ENCODE measurements at places on chromosomes 1 and 21.

DNA sequence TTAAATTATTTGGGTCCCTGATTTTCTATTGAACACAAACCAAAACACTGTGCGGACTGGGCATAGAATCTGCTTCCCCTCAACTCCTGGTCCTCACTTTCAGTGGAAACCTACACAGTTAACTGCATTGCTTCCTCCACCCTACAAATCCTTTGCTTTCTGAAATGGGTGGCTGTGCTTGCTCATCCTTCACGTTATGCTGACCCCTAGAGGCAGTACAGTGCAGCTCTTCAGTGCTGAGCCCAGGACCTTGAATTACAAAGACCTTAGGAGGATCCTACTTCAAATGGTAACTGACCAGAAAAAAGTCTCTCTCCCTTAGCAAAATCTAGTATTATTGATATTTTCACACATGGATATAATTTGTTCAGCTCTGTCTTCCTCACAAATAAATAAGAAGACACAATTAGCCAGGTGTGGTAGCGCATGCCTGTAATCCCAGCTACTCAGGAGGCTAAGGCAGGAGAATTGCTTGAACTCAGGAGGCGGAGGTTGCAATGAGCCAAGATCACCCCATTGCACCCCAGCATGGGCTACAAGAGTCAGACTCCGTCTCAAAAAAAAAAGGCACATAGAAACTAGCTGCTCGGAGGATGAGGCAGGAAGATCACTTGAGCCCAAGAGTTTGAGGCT lies 63.4 kb upstream of the L1TD1 start:
- no peak for DNase-seq

GRCh38 chr21:38273745-38274542 lies 17.2 kb downstream of the KCNJ15 start:
- no peak for DNase-seq

DNA sequence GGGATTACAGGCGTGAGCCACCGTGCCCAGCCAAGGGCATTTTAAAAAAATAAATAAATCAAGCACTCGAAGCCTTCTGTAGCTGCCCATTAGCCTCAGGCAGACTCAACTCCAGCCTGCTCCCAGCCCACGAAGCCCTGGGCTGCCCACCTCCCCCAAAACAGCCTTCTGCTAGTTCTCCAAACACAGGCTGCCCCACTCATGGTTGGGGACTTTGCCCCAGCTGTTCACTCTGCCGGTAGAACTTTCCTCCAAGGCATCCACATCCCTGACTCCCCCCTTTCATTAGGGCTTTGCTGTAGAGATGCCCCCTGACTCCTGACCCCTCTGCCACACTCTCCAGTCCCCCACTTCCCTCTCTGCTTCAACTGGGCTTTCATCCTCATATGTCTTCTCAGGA lies 29.7 kb upstream of the LAPTM5 start:
- no peak for DNase-seq

GRCh38 chr1:18881642-18882431 lies 20.5 kb downstream of the ALDH4A1 start:
- DNase-seq: no peak

DNA sequence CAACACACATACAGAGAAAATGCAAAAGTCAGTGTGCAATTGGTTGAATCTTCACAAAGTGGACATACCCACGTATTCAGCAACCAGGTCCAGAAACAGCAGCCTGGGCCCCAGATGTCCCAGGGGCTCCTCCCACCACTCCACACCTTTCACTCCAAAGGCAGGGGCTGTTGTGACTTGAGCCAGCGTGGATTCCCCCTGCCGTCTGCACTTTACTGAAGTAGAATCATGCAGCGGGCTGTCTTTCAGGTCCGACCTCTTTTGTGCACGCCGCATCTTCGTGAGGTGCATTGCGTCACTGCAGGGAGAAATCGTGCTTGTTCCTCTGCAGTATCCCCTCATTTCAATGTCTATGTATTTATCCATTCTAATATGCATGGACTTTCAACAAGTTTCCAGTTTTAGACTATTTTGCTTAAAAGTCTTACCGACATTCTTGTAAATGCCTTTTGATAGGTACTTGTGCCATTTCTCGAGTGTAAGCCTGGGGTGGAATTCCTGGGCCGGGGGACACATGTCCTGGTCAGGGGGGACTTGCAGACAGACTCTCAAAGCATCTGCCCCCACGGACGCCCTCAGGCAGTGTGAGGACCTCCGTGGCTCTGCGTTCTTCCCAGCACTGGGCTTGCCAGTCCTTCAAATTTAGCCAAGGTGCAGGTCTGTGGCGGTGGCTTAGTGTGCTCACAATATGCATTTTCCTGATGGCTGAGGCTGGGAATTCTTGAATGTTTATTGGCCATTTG lies 29.3 kb upstream of the ACTRT2 start:
- no peak for DNase-seq

DNA sequence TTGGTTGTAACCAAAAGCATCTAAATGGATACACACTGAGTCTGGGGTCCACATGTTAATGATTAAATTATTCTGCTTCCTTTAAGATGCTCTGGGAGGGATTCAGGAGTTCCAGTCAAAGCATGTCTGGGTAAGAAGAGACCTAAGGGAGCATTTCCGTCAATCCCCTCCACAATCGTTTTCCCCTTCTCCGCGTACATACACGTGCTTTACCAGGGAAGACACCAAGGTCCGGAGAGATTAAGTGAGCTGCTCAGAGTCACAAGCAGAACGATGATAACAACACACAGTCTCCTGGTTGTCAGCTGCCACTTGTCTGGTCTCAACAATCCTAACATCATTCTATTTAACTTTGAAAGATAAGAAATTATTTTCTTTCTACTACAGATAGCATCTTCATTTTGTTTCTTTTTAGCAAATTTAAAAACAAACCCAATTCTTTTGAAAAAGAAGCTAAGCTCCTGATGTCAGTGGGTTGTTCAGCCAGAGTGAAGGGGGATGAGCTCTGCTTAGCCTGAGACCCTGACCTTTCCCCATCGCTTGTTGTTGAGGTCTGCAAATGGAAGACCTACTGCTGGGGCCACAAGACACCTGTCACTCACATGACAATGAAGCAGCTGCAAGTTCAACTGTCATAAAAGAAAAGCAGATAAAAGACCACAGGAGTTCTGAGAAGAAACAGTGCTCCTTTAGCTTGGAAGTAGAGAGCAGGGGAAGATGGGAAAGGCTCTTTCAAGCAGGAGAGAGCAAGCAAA lies 4.5 kb downstream of the PAFAH2 start:
- no peak for DNase-seq

- DNase-seq: peak; percentile 48
Measured at GRCh38 chr1:36420836-36421317, 23.2 kb upstream of the LSM10 start.

GRCh38 chr1:109312978-109313775 lies 6.4 kb upstream of the MYBPHL start:
- no peak for DNase-seq

DNA sequence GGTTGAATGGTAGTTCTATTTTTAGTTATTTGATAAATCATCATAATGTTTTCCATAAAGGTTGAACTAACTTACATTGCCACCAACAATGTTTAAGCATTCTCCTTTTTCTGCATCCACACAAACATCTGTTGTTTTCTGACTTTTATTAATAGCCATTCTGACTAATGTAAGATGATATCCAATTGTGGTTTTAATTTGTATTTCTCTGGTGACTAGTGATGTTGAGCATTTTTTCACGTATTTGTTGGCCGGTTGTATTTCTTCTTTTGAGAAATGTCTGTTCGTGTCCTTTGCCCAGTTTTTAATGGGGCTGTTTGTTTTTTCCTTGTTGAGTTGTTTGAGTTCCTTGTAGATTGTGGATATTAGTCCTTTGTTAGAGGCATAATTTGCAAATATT lies 24.6 kb upstream of the SLC35F3 start:
- DNase-seq: no peak

DNA sequence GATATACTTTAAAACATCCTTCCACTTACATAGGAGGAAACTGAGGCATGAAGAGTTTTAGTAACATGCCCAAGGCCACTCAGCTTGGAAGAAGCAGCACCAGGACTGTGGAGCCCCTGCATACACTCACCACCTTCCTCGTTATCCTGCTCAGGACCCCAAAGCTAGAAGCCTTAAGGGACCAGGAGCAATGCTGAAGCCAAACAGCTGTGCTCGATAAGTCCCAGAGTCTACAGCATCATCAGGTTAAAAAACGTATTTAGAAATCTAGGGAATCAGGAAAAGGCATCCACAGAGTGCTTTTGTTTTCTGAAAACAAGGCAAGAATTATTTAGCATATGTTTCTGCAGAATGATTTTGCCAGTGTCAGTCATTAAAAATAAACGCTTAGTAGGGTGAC lies 301.7 kb upstream of the ESRRG start:
- DNase-seq: no peak

DNA sequence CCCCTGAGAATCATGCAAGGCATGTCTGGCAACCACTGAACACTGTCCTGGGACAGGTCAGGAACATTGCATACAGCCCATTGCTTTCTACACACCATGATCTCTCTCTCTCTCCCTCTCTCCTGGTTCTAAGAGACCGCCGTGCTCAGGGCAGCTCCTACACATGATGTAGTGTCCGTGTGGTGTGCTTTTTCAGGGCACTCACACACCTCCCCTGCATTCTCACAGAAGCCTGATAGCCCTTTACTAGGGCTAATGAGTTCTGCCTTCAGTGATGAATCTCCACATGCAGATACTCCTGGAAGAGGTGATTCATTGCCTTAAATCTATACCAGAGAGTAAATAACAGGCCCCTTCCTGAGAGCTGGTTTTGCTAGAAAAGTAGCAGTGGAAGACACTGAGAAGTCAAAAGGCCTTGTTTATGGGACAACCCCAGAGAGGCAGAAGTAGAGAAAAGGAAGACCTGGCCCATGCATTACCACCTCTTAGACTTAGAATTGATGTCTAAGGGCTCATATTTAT lies 7.2 kb upstream of the OLFML2B start:
- no peak for DNase-seq

DNA sequence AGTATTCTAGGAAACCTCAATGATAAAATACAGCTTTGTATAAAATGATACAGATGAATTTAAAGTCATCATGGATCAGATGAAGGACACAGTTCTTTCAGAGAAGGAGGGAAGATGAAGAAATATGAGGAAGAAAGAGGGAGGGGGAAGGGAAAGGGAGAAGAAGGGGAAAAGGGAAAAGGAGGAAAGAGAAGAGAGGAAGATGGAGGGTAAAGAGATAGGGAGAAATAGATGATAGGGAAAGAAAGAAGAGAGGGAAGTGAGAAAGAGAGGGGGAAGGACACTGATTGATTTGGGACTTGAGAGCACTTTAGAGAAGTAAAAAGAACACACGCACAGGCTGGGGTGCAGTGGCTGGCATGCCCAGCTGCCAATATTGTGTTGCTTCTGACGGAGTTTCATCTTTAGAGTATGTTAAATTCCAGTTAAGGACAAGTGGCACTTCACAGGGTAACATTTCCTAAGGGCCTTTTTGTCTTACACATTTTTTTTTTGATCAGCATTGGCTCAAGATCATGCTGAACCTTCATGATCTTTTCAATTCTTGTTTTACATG lies 235.9 kb upstream of the DMRTA2 start:
- DNase-seq: no peak

DNA sequence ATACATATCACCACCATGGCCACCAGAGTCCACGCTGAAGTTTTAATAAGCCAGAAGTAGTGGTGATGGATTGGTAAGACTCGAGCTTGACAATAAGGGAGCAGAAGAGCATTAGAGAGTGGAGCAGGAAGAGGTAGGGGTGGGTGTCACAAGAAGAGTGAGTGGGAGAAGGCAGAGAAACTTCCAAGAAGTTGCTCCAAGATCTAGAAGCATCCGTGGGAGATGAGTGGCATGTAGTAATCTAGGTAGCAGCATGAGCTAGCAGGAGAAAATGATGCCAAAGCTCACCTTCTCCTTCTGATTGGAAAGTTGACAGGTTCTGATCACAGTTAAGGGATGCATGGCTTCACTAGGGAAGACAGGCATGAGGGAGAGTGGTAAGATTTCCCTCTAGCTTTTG lies 49.2 kb downstream of the PLXNA2 start:
- no peak for DNase-seq

Data from pulmonary artery endothelial cell (primary cell).